NCI-H524 treated with DMSO at 0.1 percent for 48 hours (cell line): ENCODE measurements at places on chromosomes 11 and 22.
A peak's percentile ranks its signal among the peaks of the same experiment; 100 is the strongest.

GRCh38 chr11:3086671-3087150 is 29.5 kb upstream of the CARS1 start:
- DNase-seq = no peak

- no peak for DNase-seq
These were observed 103.8 kb downstream of the FAM168A start for GRCh38 chr11:73493956-73494598.

DNA sequence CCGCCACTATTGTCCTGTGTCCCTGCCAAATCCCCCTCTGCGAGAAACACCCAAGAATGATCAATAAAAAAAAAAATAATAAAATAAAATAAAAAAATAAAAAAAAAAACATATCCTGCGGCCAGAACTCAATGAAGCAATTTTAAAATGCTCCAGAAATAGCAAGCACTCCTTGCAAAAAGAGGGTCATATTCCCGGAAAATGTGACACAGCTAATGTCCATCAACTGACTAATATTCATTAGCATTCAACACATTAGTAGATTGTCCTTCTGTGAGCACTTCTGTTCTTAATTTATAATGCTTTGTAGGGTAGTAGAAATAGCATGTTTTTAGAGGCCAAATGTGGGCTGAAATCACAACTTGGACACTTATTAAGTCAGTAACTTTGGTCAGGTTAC is 252.3 kb upstream of the SESN3 start:
- no peak for DNase-seq

DNA sequence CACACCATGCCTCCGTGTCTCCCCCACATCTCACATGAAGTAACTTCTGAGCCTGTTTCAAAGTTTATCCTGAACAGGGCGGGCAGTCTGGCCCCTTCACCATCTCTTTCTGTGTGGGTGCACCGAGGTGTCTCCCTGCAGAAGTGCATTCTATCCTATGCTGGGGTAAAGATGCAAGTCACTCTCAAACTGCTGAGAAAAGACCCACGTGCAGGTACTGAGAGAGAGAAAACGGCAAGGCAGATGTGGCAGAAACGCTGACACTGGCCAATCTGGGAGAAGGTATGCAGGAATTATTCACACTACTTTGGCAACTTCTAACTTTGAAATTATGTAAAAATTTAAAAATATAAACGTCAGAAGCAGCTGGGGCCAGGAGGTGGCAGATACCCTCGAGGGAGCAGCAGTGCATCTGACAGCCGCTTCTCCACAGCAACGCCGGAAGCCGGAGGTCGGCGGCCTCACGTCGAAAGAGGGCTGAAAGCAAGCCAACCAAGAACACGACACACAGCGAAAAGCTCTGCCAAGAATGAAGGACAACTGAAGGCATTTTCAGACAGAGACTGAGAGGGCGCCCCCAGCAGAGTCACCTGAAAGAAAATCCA is 34.2 kb upstream of the MOB2 start:
- DNase-seq = no peak

DNA sequence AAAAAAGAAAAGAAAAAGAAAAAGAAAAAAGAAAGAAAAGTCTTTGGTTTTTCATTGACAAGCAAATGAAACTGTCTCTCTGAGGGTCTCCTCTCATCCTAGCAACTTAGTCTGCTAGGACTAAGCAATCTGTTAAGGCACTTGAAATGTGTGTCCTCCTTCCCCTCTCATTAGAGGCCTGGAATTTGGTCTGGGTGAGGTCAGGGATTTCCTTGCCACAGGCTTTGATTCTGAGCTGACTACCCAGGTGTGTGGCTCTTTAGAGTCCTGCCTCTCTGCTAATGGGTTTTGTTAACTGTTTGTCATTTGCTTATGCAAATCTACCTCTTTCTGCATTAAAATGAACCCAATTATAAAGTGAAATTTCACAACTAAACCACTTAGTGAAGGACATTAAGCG is 18.3 kb upstream of the PKNOX2 start:
- no peak for DNase-seq

DNA sequence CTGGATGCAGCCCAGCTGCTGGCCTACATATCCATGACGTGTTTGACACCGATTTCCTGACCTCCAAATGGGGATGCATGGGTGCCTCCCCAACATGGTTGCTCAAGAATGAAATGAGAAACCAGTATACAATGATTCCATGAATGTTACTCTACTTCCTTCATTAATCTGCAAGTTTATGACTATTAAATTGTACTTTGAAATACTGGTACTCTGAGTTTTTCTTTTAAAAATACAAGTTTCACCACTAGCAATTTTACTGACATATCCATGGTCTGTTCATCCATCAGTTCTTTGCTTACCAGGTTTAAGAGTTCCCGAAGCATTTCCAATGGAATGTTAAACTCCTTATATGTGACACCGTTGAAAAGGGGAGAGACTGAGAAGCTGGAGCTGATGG is 39.1 kb downstream of the SERPIND1 start:
- DNase-seq = no peak

- peak; percentile 10 for DNase-seq
These were observed 433.2 kb downstream of the TBC1D22A start for GRCh38 chr22:47195484-47196165.
